ENCODE measurements at places on chromosomes 5 and 9.

DNA sequence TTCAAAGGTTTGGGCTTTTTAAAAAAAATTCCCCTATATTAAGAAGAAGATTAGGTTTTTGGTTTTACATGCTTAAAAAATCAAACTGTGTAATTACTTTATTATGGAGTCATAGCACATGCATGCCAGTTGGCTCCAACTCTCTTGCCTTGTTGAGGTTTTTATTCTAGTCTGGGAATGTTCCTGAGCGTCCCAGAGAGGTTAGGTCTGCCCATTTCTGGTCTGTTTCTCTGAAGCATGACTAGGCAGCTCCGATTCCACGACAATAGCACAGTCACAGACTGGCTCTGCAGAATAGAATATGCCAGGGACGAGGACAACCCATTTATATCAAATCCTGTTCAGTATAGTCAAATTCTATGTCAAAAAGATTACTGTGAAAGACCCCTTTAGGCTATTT lies 217.0 kb downstream of the PCSK5 start:
- peak; percentile 76 for DNase-seq

DNA sequence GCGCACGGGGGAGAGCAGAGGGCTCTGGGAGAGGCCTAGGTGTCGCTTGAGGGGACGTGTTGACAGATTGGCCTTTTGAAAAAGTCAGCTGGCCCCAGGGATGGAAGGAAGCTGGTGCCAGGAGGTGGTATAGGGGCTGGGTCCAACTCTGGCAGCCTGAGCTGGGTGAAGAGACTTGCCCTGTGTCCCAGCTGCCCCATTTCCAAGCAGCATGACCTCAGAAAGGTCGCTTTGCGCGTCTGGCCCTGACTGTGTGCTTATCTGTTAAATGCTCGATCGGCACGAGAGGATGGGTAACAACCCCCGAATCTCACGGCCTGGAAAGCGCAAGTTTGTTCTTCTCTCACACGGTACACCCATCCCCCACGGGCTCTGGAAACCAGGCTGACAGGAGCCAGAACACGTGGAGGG lies 31.2 kb upstream of the LAMC3 start:
- DNase-seq, result no peak

DNA sequence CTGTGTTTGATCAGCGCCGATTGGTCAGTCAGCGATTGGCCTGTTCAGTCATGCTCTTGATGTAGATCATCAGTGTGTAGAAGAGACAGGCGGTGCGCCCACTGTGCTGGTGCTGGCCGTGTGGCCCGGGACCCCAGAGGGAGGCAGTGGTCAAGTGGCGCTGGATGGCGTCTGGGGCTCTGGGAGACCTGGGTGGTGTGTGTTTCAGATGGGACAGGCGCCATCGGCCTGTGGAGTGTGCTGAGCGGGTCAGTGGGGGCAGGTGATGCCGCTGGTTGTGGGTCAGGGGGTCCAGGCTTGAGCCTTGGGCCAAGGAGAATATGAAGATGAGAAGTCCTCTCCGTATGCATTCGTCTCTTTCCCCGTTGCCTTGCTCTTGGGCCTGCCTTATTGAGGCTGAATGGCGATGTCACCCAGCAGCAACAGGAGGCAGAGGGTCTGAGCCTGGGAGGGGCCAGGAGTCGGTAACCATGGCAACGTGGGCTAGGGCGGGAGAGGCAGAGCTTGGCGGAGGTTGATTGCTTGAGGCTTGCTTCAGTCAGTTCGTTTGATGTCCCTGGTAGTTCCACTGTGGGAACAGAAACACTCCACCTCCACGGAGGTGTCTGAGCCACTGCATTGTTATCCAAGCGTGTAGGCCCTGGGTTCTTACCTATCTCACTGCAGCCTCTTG lies 117.8 kb upstream of the CACNA1B start:
- no peak for DNase-seq

- peak; percentile 62 for DNase-seq
Measured at GRCh38 chr5:38447786-38448185, 108.7 kb downstream of the LIFR start.

DNA sequence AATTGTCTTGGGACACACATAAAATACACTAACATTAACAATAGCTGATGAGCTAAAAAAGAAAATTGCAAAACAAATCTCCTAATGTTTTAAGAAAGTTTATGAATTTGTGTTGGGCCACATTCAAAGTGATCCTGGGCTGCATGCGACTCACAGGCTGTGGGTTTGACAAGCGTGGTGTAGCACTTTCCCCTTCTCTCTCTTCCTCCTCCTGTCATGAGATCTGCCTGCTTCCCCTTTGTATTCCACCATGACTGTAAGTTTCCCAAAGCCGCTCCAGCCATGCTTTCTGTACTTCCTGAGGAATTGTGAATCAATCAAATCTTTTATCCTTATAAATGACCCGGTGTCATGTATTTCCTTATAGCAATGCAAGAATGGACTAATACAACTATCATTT lies 178.0 kb downstream of the TLR4 start:
- no peak for DNase-seq

- DNase-seq, result peak; percentile 54
Measured at GRCh38 chr5:37552770-37553719, 173.9 kb downstream of the WDR70 start.

DNA sequence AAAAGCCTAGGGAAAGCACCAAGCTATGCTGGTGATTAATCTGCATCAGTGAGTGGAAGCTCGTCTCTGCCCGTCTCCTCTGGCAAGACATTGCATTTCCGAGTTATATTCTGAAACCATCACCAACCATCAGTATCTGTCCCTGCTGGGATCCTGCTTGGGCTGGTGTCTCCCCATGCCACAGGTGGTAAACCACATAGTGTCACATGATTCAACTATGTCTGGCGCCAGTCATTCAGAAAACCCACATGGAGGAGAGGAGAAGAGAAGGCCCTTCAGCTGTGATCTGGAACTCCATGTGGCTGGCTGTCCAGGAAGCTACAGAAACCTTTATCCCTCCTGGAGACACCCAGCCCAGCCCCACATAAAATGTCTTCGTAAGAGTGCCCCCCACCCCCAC lies 4.8 kb downstream of the IL9 start:
- no peak for DNase-seq

GRCh38 chr9:78552802-78553201 lies 255.9 kb downstream of the PSAT1 start:
- peak; percentile 60 for DNase-seq

DNA sequence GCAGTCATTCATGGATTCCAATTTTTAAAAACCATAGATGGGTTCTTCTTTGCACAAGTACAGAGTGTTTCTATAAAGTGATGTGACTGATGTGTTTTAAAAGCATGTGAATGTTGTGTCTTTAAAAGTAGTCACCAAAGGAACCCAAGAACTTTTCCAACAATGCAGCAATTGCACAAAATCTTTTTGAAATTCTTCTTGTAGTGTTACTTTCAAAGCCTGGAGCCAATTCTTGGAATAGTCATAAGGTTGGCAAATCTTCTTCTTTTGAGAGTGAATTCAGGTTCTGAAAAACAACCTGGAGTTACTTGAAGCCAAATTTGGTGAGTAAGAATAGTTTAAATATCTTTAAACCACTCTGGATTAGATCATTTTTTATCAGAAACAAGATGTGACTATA lies 10.5 kb downstream of the GRAMD2B start:
- peak; percentile 62 for DNase-seq

- DNase-seq, result no peak
Measured at GRCh38 chr9:38090170-38090569, 21.1 kb upstream of the SHB start.

GRCh38 chr9:21852754-21853153 lies 50.3 kb downstream of the MTAP start:
- DNase-seq, result no peak

Measured in adipocyte (in vitro differentiated cells).